ENCODE measurements at places on chromosomes 5 and 9. TPM values are rescaled to one million over a fixed set of nuclear protein-coding genes. Genes with fewer than 3 reads are reported as not detected.
A peak's percentile ranks its signal among the peaks of the same experiment; 100 is the strongest.

- DNase-seq: no peak
Observed at GRCh38 chr5:14681236-14681752, 16.8 kb downstream of the OTULIN start.

DNA sequence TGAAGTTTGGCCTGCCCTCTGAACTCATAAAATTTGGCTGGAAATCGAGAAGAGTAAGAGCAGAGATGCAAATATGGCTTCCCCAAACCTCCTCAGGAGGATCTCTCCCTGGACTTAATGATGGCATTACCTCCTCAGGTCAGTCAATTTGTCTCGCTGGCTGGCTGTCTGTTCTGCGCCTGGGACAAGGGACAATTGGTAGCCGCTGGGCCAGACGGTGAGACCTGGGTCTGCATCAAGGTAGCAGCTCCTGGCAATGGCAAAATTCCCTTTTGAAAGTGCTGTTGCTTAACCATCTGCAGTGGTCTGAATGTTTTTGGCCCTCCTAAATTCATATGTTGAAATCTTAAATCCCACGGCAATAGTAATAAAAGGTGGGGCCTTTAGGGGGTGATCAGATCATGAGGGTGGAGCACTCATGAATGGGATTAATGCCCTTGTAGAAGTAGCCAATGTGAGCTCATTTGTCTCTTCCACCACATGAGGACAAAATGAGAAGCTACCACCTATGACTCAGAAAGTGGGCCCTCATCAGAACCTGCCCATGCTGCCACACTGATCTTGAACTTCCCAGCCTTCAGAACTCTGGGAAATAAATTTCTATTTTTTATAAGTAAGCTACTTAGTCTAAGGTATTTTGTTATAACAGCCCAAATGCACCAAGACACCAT, 439.3 kb upstream of the KLF4 start:
- DNase-seq: no peak

GRCh38 chr5:176447978-176448608, at the start of gene FAF2:
Gene FAF2 (plus strand): TSS chr5:176448385. CDS start chr5:176448408, 23 bp downstream.
- peak; percentile 98 for DNase-seq

The SEPTIN8 gene
- total RNA-seq: 21.2 TPM

- DNase-seq: no peak
Observed at GRCh38 chr5:98128846-98129245, 644.6 kb upstream of the RGMB start.

The GARIN3 gene
- total RNA-seq: 0.46 TPM

DNA sequence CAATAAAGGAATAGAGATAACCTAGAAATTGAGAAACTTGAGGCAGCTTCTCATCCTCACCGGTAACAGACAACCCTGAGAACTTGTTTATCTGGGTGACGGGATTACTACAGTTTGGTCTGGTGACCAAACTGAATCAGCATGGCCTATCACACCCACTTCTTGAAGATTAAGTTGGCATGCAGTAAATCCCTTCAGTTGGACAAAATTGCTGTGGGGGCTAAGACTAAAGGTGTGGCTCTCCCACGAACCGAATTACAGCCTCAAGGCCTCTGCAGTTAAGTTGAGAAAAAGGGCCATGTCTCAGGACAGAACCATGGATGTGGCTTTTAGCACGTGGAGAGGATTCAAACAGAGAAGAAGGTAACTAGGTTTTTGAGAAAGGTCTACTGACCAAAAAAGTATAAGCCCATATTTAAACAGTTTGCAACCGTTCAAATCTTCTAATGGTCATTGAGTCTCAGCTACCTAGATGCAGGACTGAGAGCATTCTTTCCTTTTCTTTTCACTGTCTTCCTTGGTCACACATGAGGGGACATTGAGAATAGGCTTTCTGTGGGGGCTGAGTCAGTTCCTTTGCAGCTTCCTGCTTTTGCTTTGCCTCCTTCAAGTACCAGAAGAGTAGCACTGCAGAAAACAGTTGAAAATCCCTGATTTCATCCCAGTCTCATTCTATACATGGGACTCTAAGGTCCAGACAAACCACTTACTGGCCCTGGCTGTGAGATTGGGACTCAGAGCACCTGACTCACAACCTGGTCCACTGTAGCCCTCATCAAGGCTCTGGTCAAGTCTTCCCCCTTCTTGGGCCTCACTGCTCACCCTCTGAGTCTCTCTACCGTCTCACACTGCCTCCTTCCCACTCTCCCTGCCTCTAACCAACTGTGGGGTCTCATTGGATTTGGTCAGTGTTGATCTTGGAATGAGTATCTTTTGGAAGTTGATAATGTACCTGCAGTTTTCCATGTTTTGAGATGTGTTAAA, 30.9 kb downstream of the PDE6A start:
- no peak for DNase-seq
